Stimulated activated CD4-positive, alpha-beta T cell treated with anti-CD3 and anti-CD28 coated beads, Interleukin-4, amount 100 ng/mL, for 48 hours (primary cell): ENCODE measurements at places on chromosomes 6 and 20.

GRCh38 chr6:157596461-157596860, 215.5 kb downstream of the ZDHHC14 start:
- DNase-seq: no peak

DNA sequence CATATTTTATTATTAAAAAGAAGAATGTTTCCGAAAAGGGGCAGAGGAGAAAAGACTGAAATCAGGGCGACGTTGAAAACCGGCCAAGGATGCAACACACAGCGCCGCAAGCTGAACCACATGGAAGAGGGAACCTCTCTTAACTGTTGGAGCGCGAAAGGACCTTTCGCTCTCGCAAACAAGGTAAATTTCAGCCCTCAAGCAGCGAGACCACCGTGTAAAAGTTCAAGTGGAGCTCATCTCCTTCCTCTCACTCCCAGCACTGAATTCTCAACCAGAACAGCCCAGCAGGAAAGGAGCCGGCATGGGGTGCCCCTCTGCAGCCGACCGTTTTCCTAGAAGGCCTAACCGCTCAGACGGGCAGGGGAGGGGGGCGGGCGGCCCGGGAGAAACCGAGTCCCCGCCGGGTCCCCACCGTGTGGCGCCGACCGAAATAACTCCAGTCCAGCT, 621 bp downstream of the GPR63 start:
- no peak for DNase-seq

DNA sequence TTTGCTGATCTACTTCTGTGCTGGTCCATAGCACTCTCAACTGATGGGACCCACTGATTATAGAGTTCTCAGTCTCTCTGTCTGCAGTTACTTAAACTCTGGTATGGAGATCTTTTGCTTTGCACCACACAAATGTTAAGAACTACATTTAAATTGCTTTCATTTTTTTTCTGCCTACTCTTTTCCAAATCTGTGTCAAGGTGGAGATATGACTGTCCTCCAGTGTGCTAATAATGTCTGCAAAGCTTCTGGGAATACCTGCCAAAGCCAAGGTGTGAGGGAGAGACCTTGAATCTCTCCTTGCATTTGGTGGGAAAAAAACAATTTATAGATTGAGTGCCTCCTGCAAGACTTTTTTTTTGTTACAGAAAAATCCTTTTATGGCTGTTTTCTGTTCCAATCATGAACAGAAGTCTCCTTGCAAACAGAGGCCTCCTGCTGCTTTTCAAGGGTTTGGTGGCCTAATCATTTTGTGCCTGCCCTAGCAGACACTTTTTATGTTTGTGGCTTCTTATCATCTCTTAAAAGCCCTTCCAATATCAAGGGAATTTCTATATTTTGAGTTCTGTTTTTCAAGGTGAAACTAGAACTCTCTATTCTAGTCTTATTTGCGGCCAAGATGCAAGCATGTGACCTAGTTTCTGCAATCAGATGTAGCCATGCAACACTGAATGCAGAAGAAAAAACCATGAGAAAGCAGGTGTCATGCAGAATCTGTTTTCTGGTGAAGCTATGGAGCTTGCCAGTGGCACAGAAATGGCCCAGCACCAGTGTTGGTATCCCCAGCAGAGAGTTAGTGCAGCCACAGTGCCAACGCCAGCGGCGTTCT, 23.2 kb upstream of the AKIRIN2 start:
- no peak for DNase-seq

- no peak for DNase-seq
Observed at GRCh38 chr20:58930496-58930895, 50.6 kb upstream of the NELFCD start.

DNA sequence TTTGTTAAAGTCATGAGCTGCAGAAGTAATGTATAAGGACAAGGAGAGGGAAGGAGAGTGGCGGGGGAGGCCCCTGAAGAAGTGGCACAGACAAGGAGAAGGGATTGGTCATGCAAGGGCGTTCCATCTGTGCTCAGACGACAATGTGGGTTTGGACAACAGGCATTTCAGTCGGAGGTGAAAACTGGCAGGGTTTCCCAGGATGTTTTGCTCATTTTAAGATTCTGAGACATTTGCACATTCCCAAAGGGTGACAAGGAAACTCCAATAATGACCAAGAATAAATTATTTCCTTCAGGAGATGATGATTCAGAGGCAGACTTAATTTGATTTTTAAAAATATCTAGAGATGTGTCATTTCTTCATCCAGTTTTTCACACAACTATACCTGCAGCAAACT, 181.8 kb downstream of the HIVEP2 start:
- no peak for DNase-seq

DNA sequence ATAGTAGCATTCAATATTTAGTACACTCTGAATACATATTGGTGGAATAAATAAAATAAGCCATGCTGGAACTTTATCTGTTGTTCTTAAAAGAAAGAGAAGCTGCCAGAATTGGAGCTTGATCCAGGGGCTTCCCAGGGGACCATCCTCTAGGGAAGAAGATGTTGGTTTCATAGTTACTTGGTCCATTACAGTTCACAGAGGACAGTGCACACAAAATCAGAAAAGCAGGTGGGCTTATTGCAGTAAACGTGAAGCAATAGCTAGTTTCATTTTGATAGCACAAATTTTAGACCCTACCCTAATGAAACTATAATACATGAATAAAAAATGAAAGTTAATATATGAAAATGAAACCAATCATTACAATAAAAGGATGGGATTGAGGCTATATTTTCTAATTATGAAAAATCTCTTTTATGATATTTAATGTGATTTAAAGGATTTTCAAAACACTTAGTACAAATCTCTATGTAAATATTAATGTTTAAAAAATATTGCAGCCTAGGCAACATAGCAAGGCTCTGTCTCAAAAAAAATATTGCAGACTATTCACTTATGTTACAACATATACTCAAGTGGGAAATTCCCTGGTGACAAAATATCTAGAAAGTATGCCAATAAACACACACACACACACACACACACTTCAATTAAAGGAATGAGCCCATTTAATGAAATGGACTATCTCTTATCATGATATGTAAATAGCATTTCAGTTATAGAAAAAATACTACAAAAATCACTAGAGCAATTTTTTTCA, 227.0 kb upstream of the MARCKS start:
- DNase-seq: no peak

DNA sequence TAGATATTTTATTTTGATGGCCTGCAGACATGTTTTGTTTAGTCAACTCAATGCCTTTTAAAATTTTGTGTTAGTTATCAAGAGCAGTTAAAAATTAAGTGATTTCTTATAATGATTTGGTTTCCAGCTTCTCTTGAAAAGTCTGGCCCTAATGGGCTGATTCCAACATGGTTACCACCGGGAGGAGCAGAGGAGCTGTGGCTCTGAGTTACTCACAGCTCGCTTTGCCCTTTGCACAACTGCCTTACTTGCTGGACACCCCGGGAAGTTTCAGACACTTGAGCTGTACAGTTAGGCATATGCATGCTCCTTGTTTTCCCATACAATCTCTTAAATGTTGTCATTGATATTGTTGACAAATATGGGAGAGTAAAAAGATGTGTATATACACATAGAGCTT, 173.1 kb upstream of the MMS22L start:
- no peak for DNase-seq

DNA sequence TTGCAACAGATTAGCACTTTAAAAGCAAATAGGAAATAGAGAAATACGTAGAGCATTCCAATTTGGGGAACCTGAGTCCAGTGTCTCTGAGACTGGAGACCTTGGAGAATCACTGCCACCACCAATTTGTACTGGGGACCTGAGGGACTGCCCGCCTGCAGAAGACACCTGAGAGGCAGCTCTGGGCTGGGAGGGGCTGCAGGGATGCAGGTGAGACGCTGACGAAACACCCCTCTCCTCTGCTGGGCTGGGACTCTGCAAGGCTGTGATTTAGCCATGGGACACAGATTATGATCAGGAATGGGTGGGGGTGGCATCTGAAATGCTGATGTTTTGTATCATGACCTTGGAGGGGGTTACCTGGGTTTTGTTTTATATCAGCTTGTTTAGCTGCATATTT, 7.0 kb upstream of the APMAP start:
- no peak for DNase-seq

- no peak for DNase-seq
Observed at GRCh38 chr20:34546751-34547181, 11.8 kb upstream of the MAP1LC3A start.

DNA sequence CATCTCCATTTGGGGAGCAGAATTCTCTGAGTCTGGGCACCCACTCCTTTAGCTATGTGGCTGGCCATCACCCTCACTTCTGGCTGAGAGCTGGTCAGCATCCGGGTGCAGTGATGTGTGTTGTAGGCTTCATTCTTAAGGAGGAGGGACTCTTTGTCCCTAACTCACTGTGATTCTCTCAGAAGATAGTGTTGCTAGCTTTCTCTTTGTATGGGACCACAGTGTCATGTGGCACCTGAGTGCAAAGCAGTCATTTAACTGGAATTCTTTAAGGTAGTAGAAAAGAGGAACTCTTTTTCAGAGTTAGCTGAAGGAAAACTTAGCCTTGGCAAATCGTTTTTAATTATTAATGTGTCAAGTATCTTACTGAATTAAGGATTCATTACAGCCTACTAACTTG, 165.9 kb downstream of the JARID2 start:
- no peak for DNase-seq

DNA sequence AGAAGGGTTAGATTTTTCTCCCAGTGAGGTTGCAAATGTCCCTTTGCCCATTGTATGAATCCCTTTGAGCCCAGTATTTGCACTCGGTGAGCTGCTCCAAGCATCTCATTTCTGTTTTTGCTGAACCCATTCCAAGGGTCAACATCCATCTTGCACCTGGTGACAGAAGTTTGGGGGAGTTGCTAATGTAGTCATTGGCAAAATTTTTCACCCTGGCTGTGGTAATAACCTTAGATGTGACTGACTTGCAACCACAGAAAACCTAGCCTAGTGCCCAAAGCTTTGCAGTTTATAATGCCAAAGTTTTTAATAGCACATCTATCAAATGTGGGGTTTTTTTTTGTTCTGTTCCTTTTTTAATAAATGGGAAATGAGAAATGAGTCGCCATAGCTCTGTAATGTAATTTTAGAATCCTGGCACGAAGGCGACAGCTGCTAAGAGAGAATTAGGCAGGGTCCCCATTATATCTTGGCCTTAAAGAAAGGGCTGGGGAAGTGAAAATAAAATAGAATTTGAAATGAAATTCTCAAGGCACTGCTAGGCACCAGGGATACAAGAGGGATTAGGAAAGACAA, 682.8 kb downstream of the KIF16B start:
- DNase-seq: no peak

- no peak for DNase-seq
Observed at GRCh38 chr6:2558861-2559801, 191.6 kb downstream of the MYLK4 start.

DNA sequence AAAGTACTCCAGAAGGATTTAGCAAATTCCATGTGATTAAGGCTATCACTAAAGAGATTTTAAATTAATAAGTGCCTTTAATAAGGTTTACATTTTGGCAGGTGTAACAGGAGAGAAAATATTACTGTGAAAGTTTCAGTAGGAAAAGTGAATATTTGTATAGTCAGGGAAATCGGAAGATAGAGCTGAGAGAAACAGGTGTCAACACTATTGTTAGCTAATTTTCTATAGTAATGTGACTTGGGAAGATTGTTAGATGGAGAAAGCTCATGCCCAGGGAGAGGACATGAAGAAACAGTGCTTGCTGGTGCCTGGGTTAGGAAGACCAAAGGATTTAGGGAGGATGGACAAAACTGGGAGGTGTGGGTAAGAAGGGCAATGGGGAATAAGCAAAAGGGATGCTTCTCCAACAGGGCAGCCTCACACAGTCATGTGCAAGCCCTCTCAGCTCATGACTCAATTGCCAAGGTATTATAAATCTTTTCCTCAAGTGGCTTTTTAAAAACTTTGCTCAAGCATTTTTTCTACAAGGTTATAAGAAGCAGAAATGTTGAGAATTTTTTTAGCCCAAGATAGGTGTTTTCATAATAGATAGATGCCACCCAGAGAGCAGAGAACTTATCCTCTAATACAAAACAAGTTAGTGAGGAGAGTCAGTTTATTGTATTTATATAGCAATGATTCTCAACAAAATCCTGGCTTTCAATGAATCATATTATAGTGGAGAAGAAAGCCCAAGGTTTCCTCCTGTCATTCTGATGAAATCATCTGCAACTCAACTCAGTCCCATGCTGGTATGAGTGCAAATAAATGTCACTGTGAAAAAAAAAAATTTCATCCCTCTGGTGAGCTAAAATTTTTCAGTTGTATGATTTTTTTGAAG, 325.2 kb upstream of the NT5E start:
- DNase-seq: no peak

DNA sequence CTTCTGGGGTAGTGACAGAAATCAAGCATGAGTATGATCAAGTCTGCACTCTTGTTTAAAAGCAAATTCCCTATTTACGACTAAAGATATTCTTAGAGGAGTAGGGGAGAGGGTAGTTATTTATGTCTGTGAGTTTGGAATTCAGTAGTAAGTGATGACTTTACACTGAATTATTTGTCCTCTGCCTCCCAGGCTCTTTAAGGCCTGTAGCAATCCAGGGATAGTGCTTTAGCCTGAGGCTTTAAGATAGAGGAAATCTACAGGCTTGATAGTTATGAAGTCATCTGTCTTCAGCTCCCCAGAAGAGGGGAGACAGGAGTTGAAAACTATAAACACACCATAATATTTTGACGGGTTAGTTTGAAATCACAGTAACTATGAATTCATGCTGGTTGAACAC, 664.5 kb downstream of the EPM2A start:
- DNase-seq: no peak

DNA sequence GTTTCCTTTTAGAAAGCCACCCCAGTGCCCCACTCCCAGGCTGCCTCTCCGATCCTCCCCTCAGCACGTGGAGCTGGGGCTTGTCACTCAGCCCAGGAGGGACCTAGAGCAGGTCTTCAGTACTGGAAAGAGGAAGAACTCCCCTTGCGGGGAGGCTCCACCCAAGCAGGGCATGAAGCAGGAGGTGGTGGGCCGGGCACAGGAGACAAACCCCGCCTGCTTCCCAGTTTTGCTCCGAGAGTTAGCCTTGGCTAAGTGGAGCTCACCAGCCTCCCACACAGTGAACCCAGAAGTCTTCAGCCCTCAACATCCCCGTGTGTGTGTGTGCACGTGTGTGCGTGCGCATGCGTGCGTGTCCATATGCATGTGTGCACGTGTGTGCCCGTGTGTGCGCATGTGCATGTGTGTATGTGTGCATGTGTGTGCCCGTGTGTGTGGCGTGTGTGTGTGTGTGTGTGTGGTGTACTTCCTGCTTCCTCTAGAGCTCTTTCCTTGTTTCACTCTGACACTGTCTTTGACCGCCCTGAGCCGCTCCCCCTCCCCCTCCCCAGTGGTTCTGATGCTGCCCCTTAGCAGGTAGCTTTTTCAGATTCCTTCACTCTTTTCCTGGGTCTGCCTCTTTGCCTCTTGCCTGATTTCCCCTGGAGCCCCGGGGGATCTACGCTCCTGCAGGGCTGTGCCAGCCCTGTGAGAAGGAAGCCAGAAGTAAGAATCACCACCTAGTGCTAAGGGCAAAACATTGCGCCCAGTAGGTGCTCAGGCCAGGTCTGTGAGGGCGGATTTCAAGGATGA, 239.8 kb downstream of the CDC5L start:
- no peak for DNase-seq
